ENCODE measurements at places on chromosomes 2 and 18. TPM values are rescaled to one million over a fixed set of nuclear protein-coding genes. Genes with fewer than 3 reads are reported as not detected.

CRYBA2 gene
- not detected for total RNA-seq

SULT1C4 gene
- 11.9 TPM for total RNA-seq

IFIH1 gene
- total RNA-seq = 2.2 TPM

SCN3A gene
- total RNA-seq = 313 TPM

C2orf15 gene
- 1.6 TPM for total RNA-seq

RAD51AP2 gene
- total RNA-seq = 0.94 TPM

CDH20 gene
- total RNA-seq = 5.9 TPM

INHBB gene
- 7.2 TPM for total RNA-seq

TMEM150A gene
- total RNA-seq = 6.6 TPM

ICOS gene
- not detected for total RNA-seq

SMPD4 gene
- 28.5 TPM for total RNA-seq

EVA1A gene
- not detected for total RNA-seq

CEBPZOS gene
- total RNA-seq = 26.6 TPM

DNMT3A gene
- 65.7 TPM for total RNA-seq

ANKRD30BL gene
- total RNA-seq = 47.0 TPM

LYPD1 gene
- total RNA-seq = 25.4 TPM

KIAA2012 gene
- total RNA-seq = 1.9 TPM

CXCR4 gene
- total RNA-seq = 77.3 TPM

IL18RAP gene
- total RNA-seq = not detected
